Smooth muscle cell of the coronary artery (primary cell): ENCODE measurements at places on chromosomes 7 and 10. TPM values are rescaled to one million over a fixed set of nuclear protein-coding genes. Genes with fewer than 3 reads are reported as not detected.

The EN2 gene
- under 0.01 TPM in 1 of 2 replicates, not detected in the other for total RNA-seq

The PKD2L1 gene
- total RNA-seq = not detected in 2 replicates

The CALU gene
- total RNA-seq = 1,069 and 1,133 TPM in 2 replicates

The GRID1 gene
- total RNA-seq = under 0.01 TPM in 1 of 2 replicates, not detected in the other

The DDC gene
- total RNA-seq = not detected in 2 replicates

The PLEKHS1 gene
- total RNA-seq = not detected in 2 replicates

The CAMK2B gene
- 0.23 and 0.59 TPM in 2 replicates for total RNA-seq

The CADPS2 gene
- total RNA-seq = 20.7 and 26.2 TPM in 2 replicates

The SEMA3E gene
- 1.1 TPM in 1 of 2 replicates, not detected in the other for total RNA-seq

The SH2D4B gene
- total RNA-seq = not detected in 2 replicates

The ANKRD30A gene
- not detected in 2 replicates for total RNA-seq

The SUN3 gene
- total RNA-seq = not detected in 2 replicates

The CYP3A4 gene
- total RNA-seq = not detected in 2 replicates

The CTTNBP2 gene
- 0.08 and 0.12 TPM in 2 replicates for total RNA-seq

The PTPRZ1 gene
- total RNA-seq = 0.12 and 0.15 TPM in 2 replicates

The ASZ1 gene
- not detected in 2 replicates for total RNA-seq

The PNLIPRP3 gene
- not detected in 2 replicates for total RNA-seq

The BTBD16 gene
- total RNA-seq = under 0.01 TPM in 1 of 2 replicates, not detected in the other
